Dermis blood vessel endothelial cell (primary cell): ENCODE measurements at places on chromosomes 7 and 10.

DNA sequence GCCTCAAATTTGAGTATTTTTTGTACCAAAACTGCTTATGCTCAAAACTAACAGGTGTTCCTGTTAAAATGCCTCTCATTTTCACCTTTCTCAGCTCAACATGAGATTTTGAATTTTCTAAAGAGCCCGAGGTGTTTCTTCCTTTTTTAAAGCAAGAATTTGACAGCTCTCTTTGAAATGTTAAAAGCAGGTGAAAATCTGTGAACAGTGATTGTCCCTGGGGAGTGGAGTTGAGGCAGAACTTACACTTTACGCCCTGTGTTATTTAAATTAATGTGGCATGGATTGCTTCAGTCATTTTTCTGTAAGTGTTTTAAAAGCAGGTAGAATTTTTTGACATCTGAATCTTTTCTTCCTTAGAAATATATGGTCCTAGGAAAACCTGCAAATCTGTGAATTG lies 9.2 kb upstream of the GPR15LG start:
- no peak for DNase-seq

DNA sequence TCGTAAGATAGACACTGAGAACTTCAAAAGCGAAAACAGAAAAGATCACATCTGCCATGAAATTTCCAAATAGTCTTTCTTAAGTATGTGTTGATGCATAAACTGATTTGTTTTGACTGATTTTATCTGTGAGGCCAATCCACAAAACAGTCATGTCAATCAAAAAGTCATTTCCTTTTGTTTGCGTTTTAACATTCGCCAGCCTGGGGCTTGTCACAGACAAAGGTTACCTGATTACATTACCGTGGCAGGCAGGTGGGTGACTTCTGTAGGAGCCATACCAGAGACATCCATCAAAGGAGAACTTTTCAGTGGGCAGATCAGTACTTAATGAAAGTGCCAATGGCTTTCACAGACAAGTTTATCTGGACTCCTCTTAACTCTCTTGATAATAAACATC lies 45.5 kb upstream of the BET1 start:
- DNase-seq = no peak

DNA sequence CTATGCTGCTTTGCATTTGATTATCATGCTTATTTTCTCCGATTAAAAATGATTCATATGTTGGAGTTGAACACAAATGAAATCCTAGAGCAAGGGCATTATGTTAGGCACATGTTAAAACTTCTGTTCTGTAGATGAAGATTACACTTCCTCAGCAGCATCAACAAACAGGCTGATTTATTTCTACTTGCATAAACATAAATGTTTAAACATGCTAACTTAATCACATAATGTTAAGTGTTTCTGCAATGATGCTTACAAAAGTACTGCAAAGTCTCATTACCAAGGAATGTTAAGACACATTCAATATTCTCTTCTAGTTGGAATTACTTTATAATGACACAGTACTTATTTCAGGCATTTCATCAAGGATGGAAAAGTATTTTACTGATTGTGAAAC lies 770.8 kb downstream of the ANKRD7 start:
- DNase-seq = no peak

GRCh38 chr7:5549096-5549763 lies 125.6 kb upstream of the TNRC18 start:
- peak; percentile 56 for DNase-seq

- DNase-seq = no peak
Measured at GRCh38 chr7:142832417-142832816, 22.5 kb upstream of the EPHB6 start.

DNA sequence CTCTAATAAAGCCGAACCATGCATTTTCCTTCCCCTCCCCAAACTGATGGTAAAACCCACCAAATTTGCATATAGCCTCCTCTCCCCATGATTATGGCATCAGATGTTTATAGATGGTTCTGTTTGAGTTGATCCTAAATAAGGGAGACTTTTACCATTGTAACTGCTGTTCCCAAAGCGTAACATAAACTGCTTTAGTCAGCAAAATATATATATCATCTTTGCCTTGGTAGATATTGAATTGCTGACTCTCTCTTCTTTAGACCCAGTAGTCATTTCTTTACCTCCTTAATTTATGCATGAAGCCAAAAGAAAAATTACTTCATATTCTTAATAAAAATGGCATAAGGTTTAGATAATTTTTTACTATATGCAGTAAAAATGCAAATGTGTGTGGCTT lies 86.2 kb upstream of the LRGUK start:
- no peak for DNase-seq

- DNase-seq = no peak
Measured at GRCh38 chr10:21501731-21502347, 23.6 kb downstream of the SKIDA1 start.

GRCh38 chr10:49633327-49634068 lies 19.7 kb downstream of the CHAT start:
- DNase-seq = no peak

- DNase-seq = no peak
Measured at GRCh38 chr10:32337350-32337749, 9.6 kb downstream of the EPC1 start.

- DNase-seq = no peak
Measured at GRCh38 chr7:91973639-91974038, 33.0 kb downstream of the AKAP9 start.

DNA sequence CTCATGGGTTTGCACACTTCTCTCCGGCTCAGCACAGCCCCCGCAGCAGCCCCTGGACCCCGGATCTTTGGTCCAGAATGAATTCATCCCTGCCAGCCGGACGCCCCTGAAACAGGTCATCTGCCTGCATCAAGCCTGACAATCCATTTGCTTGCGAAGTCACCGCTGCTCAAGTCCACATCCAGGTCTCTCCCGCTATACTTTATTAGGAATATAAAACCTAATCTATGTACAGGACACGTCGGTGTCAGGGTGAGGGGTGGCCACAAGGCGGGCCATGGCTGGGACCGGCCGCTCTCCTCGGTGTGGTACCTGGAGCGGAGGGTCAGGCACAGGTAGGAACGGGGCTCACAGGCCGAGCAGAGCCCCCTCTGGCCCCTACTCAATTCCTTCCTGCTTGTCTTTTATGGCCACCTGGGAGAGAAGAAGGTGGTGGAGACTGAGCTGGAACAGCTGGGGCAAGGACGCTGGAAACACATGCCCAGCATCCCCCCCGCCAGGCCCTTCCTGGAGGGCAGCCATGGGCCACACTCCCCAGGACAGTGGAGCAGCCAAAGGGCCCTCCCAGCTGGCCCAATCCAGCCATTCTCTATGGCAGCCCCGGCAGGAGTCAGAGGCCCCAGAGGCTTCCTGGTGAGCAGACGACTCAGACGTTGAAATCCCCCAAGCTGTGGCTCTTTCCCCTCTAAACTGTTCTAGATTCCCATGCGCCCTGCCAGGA lies 5.3 kb downstream of the POLR2J start:
- DNase-seq = no peak

GRCh38 chr7:51471981-51472296 lies 155.3 kb upstream of the COBL start:
- DNase-seq = no peak

DNA sequence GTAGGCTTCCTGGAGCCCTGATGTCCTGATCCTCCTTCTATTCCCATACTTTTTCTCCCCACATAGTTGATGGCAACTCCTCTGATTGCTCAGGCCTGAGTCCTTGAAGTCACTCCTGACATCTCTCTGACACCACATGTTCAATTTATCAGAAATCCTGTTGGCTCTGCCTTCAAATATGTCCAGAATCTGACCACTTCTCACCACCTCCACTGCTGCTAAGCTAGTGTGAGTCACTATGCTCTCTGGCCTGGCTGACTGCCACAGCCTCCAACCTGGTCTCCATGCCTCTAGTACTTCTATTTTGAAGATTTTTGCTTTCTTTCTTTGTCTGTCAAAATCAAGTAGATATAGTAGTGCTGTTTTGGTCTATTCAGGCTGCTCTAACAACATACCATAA lies 53.0 kb downstream of the TMEM229A start:
- DNase-seq = no peak

DNA sequence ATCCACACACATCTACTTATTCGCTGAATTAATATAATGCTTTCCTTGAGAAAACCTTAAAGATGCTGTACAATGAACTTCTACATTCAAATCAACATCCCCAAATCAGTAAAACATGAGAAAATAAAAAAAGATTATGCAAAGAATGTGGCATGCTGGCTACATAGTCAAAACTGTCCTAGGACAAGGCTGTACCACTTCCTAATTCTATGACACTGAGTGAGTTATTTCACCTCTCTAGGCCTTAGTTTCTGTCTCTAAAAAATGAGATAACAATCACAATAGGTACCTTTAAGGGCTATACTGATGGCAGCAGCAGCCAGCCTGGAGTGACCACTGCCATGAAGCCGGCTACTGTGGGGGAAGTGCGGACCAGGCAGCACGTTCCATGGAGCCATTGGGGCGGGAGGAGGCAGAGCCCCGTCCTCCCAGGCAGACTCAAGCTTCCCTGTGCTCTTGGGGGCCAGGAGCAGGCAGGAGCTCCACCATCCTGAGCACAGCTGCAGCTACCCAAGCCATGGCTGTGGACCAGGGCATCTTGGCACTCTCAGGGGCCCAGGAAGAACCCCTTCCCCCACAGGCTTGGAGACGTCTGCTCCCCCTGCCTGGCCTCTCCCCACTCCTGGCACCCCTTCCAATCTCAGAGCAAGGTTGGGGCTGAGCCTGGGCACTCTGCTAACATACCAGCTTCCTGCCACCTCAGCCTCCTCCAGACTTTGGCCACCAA lies 110.2 kb downstream of the ELAPOR2 start:
- DNase-seq = no peak

- no peak for DNase-seq
Measured at GRCh38 chr7:151927011-151927410, 29.2 kb upstream of the GALNTL5 start.

DNA sequence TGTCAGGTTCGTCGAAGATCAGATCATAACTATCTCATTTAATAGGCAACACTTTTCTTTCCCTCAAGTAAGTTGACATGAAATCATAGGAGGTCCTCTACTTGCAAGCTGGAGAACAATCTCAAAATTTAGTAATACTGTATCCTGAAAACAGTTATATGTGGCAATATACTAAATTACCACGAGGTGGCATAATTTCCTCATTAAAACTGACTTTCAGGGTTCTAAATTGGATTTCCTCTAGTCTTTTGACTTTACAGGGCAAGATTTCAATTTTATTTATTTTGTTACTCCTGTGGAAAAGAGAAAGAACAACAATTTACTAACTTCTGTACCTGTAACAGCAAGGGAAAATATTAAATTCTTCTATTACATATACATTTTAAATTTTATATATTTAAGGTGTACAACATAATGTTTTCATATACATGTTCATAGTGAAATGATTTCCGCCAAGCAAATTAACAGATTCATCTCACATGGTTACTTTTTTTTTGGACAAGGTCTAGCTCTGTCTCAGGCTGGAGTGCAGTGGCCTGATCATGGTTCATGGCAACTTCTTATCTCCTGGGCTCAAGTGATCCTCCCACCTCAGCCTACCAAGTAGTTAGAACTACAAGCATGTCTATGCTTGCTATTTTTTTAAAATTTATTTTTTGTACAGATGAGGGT lies 53.4 kb upstream of the CYP2C18 start:
- DNase-seq = peak; percentile 50

DNA sequence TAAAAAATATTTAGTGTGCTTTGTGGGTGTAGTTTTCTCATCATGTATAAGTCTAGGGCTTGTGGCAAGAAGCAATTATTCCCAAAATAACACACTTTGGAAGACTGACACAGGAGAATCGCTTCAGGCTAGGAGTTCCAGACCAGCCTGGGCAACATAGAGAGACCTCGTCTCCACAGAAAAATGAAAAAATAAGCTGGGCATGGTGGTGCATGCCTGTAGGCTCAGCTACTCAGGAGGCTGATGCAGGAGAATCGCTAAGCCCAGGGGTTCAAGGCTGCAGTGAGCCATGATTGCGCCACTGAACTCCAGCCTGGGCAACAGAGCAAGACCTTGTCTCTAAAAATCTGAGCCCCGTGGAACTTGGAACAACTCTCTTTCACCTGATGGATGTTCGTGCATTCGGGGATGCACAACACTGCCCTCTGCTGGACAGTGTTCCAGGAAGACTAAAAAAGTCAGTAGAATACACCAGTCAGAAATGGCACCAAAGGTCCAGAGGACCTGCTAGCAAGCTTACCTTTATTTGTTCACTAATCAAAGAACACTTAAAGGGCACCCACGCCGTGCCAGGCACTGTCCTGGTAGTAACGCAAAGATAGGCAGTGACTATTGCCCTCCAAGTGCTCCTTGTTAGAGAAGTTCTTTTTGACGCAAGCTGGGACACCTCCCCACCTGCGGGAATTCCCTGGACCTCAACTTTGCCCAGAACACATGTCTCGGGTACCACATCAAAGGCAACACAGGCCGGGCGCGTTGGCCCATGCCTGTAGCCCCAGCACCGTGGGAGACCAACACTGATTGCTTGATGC lies 81.9 kb upstream of the CALN1 start:
- DNase-seq = peak; percentile 70

DNA sequence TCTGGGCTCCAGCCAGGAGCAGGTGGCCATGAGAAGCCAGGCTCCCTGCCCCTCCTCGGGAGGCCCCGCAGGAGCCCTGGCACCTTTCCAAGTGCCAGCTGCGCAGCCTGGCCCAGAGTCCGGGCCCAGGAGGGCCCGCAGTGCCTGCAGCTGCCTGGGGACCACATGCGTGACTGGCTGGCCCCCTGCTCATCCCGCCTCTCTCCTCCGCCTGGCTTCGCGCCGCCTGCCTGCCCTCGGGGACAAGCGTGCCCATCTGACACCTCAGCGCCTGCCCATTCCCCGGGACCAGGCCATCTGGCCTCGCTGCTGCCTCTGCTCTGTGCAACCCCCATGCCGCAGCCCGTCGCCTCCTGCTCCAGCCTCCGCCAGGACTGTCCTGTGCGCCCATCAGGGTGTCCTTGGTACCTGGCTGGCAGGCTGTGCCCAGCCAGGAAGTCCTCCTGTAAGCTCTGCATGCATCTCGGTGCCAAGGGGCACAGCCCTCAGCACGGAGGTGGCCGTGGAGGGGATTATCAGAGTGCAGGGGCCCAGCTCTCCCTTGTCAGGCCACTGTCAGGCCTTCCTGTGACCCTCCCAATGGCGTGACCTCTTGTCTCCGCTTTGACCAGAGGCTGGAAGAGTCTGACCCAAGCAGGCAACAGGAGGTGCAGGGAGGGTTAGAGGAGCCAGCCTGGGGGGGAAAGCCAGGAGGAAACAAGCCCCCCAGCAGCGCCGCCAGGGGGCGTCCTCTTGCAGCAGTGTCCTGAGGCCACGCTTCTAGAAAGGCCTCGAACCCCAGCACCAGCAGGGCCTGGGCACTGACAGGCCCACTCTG lies 50.5 kb downstream of the TMEM209 start:
- DNase-seq = no peak

GRCh38 chr7:50731703-50732582 lies 50.8 kb downstream of the GRB10 start:
- DNase-seq = no peak

- DNase-seq = no peak
Measured at GRCh38 chr7:52992479-52993162, 42.8 kb upstream of the POM121L12 start.

- DNase-seq = no peak
Measured at GRCh38 chr10:49038711-49039110, 76.6 kb downstream of the VSTM4 start.

GRCh38 chr10:30999070-30999712 lies 32.5 kb downstream of the ZNF438 start:
- peak; percentile 92 for DNase-seq

GRCh38 chr7:134473861-134474291 lies 15.0 kb upstream of the AKR1B1 start:
- no peak for DNase-seq
